ENCODE measurements at places on chromosomes 3 and 15.
A peak's percentile ranks its signal among the peaks of the same experiment; 100 is the strongest.

DNA sequence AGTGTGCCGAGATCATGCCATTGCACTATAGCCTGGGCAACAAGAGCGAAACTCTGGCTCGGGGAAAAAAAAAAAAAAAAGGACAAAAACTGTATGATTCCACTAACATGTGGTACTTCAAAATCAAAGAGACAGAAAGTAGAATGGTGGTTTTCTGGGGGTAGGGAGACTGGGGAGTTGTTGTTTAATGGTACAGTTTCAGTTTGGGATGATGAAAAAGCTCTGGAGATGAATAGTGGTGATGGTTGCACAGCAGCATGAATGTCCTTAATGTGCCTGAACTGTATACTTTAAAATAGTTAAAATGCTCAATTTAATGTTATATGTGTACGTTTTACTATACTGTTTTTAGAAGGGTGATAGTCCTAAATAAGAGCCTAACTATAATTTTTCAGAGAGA is 27.4 kb downstream of the RAD51 start:
- DNase-seq: no peak

DNA sequence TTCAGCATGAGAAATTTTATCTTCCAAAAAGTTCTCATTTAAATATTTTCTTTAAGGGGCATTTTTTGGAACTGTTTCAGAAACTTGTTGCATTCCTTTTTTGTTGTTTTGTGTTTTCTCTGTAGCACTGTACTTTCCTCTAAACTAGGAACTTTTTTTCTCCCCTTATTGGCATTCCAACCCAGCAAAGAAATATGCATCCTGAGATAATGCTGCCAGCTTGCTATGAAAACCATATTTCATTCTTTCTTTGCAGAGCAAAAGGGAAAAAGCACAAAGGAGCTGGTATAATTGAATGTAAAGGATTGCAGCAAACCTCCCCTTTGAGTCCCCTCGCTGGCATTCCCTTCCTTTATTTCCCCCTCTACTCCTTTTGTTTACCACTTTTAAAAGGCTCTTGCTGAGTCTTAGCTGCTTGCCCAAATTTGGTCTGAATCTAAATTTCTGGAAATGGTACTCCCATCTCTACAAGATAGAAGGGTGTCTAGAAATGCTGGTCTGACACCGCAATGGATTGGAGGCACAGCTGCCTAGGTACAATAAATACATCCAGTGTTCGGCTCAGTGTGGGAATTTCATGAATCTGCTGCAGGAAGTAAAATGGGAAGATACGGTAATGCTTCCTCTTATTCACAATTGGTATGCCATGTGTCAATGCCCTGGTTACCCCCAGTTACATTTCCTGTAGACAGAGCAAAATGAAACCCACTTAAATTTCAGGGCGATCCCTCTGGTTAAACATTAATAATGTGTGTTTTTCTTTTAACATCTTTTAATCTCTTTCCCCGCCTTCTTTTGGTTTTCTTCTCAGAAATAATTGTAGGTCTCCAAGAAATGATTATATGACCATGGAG is 156.6 kb downstream of the MEIS2 start:
- DNase-seq: no peak

DNA sequence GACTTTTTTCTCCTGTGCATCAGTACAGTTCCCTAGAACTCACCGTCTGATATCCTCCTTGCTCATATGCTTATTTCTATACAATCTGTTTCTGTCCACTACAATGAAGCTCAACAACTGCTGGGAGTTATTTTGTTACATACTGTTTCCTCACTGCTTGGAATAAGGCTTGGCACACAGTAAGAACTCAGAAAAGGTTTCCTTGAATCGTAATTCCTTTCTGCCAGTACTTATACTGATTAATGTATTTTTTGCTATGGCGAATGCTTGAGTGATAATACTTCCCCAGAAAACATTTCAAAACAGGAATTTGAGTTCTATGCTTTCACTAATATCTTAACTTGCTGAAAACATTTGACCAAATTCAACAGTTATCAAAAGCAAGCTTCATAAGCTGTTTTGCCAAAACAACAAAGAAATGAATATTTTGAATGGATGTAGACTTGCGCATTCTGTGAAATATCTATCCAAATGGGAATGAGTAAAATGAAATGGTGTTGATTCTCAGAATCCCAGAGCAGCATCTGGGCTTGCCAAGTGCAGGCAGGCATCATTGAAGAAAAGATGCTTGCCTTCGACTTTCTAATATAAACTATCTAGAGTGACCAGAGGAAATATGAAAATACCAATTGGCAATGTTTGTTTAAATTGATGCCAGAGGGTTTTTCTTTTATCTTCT is 286.3 kb downstream of the RAP2B start:
- no peak for DNase-seq

- DNase-seq: peak; percentile 63
Measured at GRCh38 chr3:46946856-46947545, 29.5 kb downstream of the CCDC12 start.

DNA sequence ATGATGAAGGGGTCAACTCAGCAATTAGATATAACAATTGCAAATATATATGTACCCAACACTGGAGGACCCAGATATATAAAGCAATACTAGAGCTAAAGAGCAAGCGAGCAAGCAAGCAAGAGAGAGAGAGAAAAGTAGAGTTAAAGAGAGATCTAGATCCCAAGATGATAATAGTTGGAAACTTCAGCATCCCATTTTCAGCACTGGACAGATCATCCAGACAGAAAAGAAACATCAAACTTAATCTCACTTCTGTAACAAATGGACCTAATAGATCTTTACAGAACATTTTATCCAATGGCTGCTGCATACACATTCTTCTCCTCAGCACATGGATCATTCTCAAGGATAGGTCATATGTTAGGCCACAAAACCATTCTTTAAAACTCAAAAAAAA is 23.2 kb downstream of the PEAK1 start:
- DNase-seq: no peak

DNA sequence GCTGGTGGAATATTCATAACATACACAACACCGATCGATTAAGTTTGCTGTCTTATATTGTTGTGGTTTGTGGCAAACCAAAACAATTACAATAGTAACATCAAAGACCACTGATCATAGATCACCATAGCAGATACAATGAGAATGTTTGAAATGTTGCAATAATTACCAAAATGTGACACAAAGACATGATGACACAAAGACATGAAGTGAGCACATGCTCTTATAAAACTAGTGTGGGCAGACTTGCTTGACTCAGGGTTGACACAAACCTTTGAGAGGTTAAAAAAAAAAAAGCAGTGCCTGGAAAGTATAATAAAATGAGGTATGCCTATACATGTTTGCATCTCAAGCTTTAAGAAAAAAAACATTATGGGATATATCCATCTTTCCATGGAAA is 130.3 kb downstream of the NR1I2 start:
- DNase-seq: no peak

GRCh38 chr15:98799461-98800390 is 151.4 kb downstream of the IGF1R start:
- no peak for DNase-seq

GRCh38 chr3:143594206-143594605 is 254.1 kb downstream of the SLC9A9 start:
- no peak for DNase-seq

GRCh38 chr15:98967096-98967495 is 40.5 kb downstream of the PGPEP1L start:
- no peak for DNase-seq

DNA sequence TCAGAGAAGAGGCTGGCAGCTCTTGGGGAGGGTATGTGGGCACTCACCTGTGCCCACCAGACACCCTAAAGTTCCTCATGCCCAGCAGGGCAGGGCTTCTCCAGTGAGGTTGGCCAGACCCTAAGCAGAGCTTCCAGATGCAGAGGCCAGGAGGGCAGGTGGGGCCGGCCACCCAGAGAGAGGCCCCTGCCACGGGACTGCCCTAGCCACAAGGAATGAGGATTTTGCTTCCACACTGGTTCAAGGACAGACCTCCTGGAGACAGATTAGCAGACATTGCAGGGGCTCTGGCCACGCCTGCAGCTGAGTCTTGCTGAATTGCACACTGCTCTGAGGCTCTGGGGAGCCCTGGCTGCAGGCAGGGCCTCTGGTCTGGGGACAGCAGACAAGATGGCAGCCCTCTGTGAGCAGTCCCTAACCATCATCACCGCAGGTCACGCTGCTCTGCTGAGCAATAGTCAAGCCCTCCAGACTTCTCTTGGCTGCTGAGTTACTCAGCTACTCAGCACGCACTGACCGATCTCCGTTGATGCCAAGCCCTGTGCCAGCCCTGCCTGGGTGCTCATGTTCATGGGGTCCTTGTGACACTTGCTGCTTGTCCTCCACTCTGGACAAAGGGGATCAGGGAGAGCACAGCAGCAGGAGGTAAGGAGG is 117.4 kb upstream of the ABHD17C start:
- no peak for DNase-seq

GRCh38 chr15:28140062-28140461 is 40.9 kb upstream of the OCA2 start:
- no peak for DNase-seq

DNA sequence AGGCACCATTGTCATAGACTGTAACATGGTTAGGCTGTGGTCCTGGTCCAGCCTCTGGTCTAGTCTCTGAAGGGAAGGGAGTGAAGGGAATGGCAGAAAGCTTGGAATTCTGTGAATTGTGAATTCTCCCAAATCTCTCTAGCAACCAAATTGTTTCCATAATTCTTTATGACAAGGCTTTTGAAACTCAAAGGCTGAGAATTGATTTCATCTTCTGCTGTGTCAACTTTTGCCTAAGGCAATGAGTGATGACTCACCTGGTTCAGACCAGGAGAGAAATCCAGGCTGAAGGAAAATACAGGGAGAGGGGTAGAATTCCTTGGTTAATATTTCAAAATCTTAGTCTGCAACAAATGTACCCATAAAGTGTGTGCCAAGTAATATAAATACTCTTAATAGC is 82.6 kb upstream of the ADPGK start:
- no peak for DNase-seq

DNA sequence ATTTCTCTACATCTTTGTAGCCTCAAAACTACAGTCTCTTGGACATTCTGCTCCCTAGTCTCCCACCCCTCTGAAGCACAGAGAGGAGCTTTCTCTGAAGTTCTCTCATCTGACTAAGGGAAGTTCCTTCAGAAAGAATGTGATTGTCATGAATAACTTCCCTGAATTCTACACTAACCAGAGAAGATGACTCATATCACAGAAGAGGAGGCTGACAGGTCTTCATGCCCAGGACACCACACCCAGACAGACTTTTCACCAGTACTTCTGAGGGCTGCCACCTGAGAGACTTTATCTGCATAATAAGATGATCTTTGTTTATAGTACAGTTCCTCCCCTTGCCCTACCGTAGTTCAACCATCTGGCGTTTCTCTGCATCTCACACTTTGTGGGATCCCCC is 52.8 kb downstream of the CDIN1 start:
- no peak for DNase-seq

DNA sequence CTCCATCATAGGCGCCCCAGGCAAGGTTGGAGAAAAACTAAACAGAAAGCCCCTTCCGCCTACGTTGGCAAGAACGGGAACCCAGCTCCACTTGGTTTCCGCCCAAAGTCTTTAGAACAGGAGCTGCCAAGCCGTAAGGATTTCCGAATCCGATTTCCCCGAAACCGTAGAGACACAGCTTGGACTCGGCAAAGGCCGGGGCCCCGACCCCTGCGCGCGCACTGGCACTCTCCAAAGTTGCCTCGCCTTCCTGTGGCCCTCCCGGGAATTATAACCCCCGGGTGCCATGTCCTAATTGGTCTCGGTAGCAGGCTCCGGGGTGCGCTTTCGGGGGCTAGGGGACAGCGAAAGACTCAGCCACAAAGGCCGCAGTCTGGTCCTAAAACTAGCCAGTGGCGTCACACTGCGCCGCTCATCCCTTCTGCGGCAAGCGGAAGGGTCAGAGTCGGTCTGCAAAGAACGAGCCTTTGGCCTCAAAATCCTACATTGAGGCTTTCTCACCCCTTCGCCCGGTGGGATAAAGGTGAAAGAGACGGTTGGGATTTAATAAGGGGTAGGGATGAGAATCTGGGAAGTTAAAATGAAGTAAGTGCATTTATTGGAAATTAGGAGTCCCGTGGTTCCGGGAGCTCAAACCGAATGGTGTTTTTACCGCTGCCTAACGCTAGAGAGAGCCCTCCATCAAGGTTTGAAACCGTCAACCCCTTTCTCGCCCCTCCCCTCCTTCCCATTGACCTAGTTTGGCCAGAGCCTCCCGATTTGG is 6.8 kb downstream of the BCL6 start:
- DNase-seq: no peak

DNA sequence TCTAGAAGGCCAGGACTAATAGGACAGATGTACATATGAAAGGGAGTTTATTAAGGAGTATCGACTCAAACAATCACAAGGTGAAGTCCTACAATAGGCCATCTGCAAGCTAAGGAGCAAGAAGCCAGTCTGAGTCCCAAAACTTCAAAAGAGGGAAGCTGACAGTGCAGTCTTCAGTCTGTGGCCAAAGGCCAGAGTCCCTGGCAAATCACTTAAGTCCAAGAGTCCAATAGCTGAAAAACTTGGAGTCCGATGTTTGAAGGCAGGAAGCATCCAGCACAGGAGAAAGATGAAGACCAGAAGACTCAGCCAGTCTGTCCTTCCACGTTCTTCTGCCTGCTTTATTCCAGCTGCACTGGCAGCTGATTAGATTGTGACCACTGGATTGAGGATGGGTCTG is 11.1 kb upstream of the CELF6 start:
- no peak for DNase-seq

Measured in activated T-helper 1 cell treated with anti-CD3 and anti-CD28 coated beads, Interleukin-2, amount 50 U/mL, for 16 hours (primary cell).